ENCODE measurements at places on chromosomes 12 and 14.

DNA sequence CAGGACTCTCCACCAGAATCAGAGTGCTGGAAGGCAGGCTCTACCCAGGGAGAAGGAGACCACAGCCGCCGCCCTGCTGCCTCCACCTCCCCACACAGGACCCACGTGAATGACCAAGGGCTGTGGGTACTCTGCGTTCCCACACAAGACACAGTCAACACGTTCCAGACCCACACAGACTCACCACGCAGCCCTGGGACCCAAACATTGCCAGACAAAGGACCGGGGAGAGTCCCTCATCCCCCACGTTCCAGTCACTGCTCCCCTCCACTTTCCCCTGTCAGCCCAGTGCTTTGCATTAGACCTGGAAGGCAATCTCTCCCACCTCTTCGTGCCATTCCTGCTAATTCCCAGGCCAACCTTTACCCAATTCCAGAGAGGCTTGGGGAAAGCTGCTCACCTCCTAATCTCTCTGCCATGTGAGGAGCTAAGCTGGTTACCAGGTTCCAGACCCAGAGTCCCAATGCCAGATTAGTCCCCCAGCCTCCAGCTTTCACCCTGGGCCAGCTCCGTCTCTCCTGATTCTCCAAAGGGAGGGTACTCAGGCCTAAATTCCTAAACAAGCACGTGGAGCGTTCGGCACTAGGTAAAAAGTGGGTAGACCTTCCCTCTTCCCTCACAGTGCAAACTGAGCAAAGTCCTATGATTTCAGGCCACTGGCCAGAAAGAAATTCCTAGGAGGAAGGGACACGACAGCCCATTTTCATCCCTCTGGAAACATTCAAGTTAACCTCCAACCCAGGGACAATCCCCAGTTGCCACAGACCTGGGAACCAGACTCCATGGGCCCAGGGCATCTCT lies 4.9 kb downstream of the SLC6A13 start:
- no peak for DNase-seq

GRCh38 chr12:53431187-53431586 lies 7.5 kb downstream of the AMHR2 start:
- no peak for DNase-seq

DNA sequence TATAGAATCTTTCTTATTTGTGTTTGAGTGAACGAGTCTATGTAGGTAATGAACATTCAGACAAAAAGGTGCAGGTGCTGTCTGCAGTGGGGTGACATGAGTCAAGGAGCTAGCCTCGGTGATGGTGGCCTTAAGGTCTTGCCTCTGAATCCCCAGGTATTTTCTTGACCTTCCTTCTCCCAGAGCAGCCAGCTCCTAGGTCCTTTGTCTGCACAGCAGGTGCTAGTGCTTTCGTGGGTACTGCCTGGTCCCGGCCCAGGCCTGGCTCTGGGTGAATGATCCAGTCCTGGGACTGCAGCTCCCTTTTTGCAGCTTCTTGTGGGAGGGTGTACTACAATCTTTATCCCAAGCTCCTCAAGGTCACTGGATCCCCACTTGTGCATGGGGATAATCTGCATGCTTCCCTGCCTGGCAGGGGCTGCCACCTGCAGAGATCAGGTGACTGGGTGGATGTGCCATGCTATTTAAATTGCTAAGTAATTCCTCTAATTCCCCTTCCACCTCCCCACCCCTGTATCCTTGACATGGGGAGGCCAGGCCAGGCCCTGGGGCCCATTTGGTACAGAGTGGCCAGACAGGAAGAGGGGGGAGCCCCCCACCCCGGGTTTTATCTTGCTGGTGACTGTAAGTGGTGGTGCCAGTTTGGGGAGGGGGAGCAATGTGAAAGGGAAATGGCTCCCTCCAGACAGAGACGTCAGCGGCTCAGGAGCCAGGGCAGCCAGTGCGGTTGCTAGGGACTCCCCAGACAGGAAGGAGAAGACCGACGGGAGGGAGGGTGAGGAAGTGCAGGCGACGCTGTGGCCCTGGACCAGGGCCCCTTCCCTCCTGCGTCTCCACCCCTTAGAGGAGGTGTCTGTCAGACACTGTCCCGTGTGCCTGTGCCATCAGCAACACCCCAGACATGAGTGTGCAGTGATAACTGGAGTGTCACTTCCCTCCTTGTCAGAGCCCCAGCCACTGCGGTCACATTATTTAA lies 6.7 kb downstream of the VASH1 start:
- DNase-seq, result peak; percentile 32

- no peak for DNase-seq
Observed at GRCh38 chr12:15230751-15231150, 9.5 kb upstream of the RERG start.

GRCh38 chr12:69515394-69515930 lies 45.3 kb downstream of the FRS2 start:
- DNase-seq, result no peak

DNA sequence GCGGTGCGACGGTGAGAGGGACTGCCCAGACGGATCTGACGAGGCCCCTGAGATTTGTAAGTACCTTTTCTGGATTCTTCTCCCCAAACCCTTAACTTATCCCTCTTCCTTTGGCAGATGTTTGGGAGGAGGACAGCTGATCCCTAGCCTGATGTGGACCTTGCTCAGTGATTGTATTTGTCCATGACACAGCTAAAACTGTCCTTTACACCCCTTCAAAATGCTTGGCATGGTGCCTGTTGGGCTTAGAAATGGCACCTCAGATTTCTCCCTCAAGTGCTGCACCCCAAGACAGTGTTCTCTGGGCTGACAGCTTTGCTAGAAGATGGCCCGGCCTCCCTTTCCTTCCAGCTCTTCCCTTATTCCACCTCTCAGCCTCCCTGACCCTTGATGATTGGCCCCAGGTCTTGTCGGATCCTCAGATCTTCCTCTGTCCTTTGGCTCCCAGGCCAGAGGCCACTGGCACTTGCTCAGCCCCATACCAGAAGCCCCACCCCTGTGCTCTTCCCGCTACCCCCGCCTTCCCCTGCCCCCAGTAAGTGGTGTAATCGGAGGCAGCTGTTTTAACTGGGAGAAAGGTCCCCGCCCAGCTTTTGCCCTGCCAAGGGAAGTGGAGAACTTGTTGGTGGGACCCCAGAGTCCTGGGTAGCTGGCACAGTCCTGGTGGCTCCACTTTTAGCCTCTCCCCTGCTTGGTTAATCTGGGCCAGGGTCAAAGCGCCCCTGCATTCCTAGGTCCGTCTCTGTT lies 8.7 kb downstream of the LRP1-AS start:
- DNase-seq, result no peak

- no peak for DNase-seq
Observed at GRCh38 chr12:75525263-75525662, 13.9 kb upstream of the KRR1 start.

DNA sequence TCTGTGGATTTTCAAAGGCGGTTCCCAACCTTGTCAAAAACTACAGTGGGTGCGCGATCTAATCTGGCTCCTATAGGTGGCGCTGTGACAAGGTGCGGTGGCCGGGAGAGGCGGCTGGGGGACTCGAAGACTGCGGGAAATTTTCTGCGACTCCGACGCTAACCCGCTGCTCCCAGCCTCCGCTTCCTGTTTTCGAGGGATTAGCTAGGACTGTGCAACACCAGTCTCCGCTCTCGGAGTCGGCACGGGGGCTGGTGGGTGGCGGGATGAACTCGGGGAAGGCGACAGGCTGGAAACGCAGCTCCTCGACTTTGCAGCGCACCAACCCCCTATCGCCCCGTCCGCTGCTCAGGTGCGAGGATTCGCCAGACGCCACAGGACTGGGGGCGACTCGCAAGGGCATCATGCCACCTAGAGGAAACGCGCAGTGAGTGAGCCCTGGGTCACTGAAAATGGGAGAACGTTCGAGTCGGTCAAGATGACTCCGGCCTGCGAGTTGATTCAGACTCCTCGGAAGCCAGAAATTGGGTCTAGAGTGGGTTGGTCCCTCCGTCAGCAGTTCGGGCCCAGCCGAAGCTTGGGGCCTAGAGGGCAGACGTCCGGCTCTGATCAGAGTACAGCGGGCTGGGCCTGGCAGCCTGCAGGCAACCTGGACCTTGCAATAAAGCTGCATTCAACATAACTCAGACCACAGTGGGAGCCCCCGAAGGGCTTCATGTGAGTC lies 5.5 kb upstream of the PAX9 start:
- DNase-seq, result no peak
